ENCODE measurements at places on chromosomes 6 and 20.

DNA sequence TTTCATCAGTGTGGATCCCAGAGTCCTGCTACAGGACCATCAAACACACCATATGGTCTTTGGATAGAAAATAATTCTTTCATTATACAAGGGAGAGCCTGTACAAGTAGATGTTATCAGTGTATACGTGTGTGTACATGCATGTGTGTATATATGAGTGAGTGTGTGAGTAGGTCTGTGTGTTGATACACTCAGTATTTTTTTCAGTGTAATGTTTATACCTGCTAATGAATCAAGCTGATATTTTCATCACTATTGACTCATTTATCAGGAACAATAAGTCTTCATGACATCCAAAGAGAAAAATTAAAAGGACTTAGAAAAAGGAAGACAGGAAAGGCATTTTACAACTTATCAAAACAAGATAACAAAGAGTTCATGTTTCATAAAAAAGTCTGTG is 66.5 kb downstream of the EPM2A start:
- no peak for DNase-seq

DNA sequence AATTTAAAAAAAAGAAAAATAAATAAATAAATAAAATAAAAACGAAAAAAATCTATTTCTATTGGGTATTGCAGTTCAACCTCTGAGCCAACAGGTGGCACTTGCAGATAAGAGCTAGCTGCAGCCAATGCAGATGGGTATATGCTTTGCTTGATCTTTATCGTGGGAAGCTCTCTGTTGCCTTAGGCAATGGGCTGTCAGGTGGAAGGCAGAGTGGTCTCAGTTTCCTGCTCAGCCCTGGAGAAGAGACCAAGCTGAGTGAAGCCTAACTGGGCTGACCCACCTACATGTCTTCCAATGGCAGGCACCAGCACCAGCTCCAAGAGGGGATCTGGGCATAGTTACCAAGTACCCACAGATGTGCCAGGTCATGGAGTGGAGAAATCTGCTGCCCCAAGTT is 95.0 kb downstream of the AK9 start:
- DNase-seq, result peak; percentile 66

DNA sequence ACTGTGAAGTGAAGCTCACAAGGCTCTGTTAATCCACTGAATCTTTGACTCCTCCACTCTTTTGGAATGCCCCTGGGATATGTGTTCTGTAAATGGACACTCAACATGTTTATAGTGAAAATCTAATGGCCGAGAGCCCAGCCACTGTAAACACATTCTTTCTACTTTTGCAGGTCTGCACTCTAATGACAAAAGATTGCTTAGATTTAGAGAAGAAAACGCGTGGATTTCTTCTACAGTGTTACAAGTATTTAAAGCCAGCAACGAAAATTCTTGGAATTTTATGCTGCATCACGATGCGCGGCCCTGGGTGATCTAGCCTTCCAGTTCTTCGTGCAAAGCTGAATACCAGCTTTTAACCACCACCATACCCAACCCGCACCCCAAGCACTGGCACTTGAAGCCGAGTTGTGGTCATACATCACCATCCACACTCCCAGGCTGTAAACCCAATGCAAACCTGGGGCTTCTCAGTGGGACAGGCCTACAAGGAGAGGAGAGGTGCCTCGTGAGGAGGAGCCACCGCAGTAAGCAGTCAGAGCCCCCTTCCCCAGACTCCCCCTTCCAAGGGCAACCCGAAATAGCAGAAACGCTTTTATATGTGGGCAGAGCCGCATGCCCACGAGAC is 3.7 kb upstream of the FOXO3 start:
- peak; percentile 41 for DNase-seq

DNA sequence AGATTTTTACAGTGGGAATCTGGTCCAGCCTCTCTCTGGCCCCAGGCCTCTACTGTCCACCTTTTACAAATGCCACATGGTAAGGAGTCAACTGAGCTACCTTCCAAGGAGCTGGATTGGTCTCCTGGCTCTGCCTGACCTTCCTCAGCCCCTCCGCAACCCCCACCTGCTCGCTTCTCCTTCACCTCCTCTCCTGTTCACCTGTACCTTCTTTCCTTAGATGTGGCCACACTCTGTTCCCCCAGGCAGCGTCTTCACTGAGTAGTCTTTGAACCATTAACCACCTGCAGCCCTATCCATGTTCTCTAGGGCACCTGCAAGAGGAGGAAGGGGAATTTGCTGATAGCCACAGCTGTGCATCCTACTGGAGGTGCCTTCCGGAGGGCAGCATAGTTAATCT is 55.3 kb upstream of the DDR1 start:
- no peak for DNase-seq

DNA sequence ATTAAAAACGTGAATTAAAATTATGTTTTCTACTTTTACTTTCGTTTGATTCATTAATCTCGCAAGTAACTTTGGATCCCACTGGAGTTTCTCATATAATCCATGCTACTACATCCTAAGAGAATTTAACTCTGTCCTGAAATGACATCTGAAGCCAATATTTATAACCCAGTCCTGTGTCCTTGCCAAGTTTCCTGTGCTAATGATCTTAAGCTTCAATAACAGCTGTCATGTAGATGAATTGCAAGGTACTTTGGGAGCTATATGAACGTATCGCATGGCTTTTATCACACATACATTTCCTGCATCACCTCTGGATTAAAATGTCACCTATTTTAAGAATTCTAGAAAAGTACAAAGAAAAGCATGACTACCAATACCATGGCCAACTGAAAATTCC is 833.8 kb upstream of the CITED2 start:
- DNase-seq, result no peak

GRCh38 chr6:34953061-34954025 is 64.3 kb downstream of the ANKS1A start:
- DNase-seq, result no peak

- peak; percentile 85 for DNase-seq
These were observed 85.2 kb upstream of the PHACTR3 start for GRCh38 chr20:59518881-59519706.

DNA sequence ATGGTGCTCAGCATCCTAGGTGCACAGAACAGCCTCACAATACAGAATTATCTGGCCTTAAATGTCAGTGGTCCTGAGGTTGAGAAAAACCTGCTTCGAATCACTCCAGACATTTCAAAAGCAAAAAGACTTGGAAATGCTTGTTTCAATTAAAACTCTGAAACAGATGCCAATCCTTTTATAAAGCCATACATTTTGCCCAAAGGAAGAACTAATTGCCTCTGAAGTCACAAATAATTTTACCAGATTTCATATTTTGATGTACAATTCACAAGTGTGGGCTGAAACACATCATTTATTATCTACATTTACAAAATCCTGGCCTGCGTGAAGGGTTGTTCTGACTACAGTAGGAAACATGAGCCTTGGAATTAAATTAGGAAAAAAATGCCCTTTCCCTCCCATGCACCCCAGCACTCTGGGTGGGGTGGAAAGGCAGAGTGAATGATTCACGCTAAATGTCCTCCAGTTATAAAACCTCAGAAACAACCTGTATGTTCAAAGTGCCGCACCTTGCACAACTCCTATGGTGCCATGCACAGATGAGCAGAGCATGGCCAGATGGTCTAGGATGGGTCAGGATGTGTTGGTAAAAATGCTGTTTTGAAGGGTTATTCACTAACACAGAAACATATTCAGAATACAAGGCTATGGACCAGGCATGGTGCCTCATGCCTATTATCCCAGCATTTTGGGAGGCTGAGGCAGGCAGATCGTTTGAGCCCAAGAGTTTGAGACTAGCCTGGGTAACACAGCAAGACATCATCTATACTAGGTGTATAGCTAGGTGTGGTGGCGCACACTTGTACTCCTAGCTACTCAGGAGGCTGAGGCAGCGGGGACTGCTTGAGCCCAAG is 87.0 kb downstream of the ZMYND8 start:
- no peak for DNase-seq

DNA sequence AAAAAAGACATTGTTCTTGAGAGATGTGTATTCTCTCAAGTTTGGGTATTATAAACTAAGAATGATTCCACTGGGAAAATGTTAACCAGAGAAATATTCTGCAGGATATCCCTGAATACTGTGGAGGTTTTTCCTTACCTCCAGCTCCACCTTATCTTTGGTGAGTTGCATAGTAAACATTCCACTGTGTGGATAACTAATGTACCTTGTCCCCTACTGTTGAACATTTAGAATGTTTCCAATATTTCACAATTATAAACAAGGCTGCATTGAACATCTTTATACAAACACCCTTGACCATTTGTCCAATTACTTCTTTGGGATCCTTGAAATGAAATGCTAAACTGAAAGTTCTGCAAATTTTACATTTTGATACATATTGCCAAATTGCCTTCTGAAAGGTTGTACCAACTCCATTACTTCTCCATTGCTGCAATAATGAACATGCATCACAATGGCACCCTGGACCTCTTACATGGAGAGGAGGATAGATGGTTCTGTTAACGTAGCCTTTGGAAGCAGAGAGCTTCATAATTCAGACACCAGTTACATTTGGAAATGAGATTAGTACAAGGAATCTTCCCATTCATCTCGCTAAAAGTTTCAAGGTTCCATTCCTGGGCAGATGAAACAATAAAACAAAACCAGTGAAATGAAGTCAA is 35.0 kb upstream of the STK35 start:
- no peak for DNase-seq

DNA sequence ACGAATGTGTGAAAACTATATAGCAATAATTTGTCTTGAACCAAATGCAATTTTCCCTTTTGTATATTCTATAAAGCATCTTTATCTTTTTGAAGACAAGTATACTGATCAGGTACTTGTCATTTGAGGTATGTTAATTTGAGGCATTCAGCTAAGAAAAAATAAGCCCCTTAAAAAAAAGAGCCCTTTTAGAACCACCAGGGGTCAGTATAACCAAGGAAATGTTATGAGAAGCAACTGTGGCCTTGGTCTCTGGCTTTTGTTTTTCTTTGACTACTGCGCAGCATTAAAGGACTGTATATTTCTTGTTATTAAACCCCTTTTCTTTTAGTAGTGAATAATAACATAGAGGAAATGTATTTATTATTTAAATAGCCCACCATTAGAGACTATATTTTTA is 43.1 kb downstream of the CD109 start:
- peak; percentile 84 for DNase-seq

- DNase-seq, result no peak
These were observed 97.5 kb downstream of the FOXO3 start for GRCh38 chr6:108658174-108658573.

GRCh38 chr20:1336699-1337367 is 7.9 kb upstream of the SDCBP2 start:
- peak; percentile 43 for DNase-seq

GRCh38 chr6:43835872-43836419 is 65.9 kb downstream of the VEGFA start:
- no peak for DNase-seq

GRCh38 chr6:45677381-45678284 is 299.9 kb upstream of the SUPT3H start:
- DNase-seq, result no peak

All from GM23338 (cell line).